ENCODE measurements at places on chromosomes 3 and 15.

GRCh38 chr3:66138336-66139313, 82.2 kb upstream of the SLC25A26 start:
- peak; percentile 49 for DNase-seq

DNA sequence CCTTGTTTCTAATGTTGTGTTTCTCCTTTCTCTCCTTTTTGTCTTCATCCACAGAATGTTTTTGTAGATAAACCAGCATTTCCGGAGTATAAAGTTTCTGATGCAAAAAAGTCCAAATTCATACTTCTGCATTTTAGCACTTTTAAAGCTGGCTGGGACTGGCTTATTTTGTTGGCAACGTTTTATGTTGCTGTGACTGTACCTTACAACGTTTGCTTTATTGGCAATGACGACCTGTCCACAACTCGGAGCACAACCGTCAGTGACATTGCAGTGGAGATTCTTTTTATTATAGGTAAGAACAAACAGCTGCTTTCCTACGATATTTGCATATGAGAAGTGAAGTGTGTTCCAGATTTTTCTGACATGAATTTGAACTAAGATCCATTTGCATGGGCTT, 199.4 kb downstream of the KCNH8 start:
- DNase-seq: no peak

- peak; percentile 50 for DNase-seq
These were observed 1.5 kb downstream of the SMAD6 start for GRCh38 chr15:66703540-66703941.

DNA sequence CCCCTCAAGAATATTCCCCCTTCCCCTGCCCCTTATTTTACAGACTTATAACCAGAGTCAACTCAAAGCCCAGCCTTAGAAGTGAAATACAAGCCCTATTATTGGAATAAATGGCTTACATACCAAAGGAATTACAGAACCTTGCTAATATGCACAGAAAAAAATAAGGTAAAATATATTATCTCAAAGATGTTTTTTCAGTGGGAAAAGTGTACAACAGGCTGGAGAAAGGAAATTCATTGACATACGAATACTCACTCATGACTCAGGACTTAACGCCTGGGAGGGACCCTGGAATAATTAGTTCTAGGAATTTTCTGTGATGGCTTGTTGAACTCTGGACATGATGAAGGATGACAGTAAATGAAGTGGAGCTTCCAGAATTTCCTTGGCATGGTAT, 27.0 kb downstream of the ARL14 start:
- DNase-seq: no peak

DNA sequence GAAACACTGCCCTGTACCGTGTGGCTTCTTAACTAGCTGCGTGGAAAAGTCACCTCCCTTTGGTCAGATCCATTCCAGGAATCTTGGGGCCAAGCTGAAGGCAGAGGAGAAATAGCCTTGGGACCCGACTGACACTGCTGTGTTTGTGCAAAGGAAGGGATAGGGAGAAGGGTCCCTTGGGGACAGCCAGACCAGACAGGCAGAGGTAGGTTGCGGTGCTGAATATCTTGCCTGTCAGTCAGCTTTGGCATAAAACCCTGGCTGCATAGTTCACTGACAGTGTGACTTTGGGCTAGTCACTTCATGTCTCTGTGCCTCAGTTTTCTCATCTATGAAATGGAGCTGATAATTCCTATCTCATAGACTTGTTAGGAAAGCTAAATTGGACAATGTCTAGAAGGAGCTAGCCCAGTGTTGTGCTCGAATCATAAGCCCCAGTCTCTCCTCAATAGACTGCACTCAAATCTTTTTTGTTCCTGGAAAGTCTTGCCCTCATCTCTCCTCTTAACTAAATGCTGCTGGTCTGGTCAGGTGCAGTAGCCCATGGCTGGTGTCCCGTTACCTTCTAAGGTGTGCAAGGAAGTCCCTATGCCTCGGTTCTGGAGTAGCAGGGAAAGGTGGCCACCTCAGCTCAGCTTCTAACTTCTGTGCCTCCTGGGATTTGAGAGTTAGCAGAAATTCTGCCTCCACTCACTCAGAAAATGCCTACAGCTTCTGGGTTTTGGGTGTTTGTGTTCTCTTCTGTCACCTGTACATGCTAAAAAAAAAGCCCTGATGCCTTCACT, 25.8 kb downstream of the FGD5 start:
- no peak for DNase-seq

GRCh38 chr15:66680502-66680901, 21.5 kb upstream of the SMAD6 start:
- DNase-seq: no peak

DNA sequence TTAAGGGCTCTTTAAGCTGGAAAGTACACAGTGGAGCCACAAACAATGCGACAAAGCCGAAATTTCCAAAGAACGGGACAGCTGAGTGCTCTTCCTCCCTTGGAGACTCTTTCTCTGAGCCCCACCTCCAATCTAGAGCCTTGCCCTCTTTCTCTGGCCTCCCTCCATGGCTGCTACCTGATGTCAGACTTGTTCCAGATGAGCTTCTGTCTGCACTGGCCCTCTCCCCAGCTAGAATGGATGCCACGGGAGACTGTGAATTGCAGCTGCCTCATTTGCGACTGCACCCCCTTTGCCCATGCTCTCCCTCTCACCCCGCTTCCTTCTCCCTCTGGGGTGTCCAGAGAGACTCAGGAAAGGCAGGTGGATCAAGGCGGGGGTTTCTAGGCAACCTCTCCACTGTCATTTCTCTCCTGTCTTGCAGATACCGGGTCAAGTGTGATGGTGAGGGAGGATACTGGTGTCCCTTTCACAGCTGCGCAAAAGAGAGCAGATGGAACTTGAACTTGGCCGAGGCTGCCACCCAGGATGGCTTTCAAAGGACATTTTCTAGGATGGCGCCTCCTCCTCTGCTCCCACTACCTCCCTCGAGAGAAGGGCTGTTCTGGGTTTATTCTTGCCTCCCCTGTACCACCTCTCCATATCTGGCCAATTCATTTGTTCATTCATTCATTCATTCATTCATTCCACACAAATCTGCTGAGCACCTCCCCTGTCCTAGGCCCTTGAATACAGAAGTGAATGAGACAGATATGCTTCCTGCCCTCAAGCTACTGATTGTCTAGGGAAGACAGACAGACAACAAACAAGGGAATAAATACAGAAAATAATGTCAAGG, 12.8 kb downstream of the ATP2B2 start:
- no peak for DNase-seq

DNA sequence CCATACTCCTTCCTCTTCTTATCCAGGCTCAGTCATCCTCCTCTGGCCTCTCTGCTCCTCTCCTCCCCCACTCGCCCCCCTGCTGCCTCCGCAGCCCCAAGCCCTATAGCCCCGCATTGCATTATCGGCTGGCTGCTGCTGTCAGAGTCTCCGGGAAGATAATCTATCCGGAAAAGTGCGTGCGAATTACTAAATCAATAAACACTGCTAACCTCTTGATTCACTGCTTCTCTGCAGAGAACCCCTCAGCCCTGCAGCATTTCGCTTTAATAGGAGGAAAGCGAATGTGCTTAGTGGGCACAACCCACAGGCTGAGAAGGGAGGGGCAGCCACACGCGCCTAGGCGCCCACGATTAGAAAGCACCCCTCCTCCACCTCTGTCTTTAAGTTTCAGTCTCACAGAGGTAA, 167.6 kb downstream of the ABHD5 start:
- DNase-seq: no peak

- DNase-seq: no peak
These were observed 7.3 kb downstream of the MTMR10 start for GRCh38 chr15:30984118-30984517.

GRCh38 chr3:33543601-33544000, 103.4 kb upstream of the UBP1 start:
- DNase-seq: no peak

DNA sequence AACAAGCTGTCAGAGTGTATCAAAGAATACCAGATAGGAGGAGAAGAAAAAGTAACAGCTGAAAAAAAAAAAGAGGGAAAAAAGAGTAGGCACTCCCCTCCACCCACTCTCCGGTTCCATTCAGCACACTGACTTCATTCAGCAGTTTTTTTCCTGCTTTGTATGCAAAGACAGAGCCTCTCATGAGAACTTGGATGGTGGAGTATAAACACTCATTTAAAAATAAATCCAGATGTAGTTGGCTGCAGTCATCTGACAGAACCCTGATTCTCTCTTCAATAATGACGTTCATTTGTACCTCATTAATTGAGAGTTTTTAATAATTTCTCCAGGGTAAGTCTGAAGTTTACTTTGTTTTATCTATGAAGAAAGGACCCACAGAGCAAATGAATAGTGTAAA, 81.0 kb downstream of the TMEM108 start:
- DNase-seq: no peak

DNA sequence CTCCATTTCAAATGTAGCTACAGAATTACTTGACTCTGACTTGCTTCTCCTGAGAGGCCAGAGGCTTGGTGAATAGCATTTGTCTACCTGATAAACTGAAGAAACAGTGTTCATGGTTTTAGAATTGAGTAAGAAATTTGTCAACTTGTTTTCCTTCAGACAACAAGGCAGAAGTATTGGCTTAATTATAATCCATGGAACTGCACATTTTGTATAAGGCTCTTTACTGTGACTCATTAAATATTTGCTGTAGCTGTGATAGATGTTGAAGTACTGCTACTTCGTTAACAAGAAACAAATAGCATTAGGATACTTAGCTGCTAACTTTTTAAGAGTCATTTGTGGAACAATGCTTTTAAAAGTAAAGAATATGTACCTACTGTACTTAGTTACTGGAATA, 4.6 kb downstream of the UNC13C start:
- DNase-seq: no peak

DNA sequence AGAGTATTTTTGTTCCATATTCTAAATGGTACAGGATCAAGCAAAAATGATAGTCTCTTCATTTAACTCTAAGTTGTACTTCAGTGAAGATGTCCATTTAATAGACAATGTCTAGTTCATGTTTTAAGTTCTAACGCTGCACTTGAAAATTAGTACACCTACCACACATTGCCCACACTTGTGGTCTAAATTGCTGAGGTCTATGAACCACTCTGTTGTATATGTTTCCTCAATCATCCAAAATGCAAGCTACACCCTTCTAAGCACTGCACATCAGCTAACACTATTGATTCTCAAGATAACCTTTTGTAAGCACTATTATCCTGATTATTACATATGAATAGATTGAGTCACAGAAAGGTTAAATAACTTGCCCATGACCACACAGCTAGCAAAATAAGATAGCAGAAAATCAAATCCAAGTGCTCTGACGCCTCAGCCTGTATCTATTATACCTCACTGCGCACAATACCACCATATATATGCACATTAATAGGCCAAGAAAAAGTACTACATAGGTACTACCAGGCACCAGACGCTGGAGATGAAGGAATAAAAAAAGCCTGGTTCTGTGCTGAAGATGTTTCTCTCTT, 6.4 kb downstream of the GOLIM4 start:
- no peak for DNase-seq

GRCh38 chr3:55362210-55362960, 124.7 kb downstream of the WNT5A start:
- no peak for DNase-seq

GRCh38 chr15:63344731-63345390, 36.8 kb downstream of the CA12 start:
- DNase-seq: no peak

DNA sequence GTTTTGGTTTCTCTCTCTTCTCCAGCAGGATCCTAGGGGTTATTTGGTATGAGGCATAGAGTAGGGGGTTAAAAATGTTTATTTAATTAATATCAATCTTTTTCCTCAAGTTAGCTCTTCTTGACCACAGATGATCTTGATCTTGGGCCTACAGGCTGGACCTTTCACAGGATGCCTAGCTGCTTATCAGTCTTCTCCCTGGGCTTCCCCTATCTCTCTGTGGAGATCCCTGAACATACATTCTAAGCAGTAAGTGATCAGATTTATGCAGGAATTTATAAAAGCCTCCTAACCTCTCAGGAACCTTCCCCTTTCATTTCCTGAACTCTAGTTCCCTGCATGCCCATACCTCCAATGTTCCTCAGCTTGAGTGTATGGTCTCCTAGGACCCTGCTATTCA, 428.3 kb downstream of the TBC1D5 start:
- DNase-seq: no peak

- no peak for DNase-seq
These were observed 25.1 kb downstream of the CD276 start for GRCh38 chr15:73709241-73709640.

DNA sequence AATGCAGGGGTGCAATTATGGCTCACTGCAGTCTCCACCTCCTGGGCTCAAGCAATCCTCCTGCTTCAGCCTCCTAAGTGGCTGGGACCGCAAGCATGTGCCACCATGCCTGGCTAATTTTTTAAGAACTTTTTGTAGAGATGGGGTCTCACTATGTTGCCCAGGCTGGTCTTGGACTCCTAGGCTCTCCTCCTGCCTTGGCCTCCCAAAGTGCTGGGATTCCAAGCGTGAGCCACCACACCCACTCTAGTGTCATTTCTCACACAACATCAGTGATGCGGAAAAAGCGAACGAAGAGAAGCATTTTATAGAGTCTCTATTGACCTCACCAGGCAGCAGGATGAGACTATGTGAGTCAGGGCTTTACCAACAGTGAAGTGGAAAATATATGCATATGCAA, 137.7 kb downstream of the PLD1 start:
- DNase-seq: no peak

- peak; percentile 50 for DNase-seq
These were observed 77.1 kb downstream of the WDR76 start for GRCh38 chr15:43903864-43904290.

DNA sequence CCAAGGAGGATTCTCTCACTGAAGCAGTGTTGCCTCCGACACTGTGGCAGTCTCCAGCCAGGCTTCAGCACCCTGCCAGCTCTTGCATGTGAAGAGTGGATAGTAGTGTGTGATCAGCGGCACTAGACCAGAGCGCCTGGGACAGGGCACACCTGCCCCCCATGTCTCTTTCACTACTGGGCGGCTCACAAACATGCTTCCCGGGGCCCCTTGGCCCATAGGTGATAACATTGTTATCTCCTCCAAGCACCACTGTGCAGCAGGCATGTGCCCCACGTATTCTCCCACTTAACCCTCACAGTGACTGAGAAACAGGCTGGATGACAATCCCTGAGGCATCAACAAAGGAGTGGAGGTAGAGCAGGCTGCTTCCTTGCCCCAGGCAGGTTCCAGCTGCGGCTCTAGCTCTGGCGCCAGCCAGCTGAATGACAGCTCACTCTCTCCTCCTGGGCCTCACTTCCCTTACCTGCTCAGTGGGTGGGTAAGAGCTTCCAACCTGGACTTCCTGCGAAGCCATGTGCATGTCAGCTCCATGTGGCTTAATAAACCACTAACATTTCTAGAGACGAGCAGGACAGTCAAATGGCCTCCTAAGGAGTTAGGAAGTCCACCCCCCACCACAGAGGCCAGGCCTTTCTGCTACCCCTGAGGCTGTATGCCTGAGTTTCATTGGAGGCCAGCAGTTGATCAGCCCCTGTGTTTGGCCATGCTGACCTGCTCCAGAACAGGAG, 37.8 kb downstream of the KLF13 start:
- DNase-seq: no peak
